ENCODE measurements at places on chromosomes 6 and 20.

DNA sequence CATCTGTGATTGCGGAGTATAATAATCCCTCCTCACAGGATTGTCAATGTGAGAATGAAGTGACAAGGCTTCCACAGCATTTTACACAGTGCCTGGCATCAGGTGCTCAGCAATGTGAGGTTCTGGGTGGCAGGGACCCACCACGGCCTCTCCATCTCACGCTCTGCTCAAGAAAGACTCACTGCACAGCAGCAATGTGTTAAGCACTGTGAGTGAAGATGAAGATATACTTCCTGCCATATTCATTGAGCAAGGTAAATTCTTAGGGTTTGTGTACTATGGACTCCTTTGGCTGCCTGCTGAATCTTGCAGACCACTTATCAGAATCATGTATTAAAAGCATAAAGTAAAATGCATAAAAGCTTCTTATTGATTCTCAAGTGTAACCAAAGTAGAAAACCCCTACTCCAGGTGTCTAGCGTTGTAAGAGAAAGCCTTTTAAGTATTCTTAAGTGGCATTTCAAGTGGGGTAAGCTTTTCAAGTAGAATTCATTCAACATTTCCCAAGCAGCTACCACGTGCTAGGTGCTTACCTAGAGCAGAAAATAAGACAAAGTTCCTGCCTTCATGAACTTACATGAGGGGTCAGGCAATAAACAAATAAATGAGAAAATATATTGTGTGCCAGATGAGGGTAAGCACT is 17.0 kb upstream of the MEP1A start:
- DNase-seq, result no peak

GRCh38 chr6:90131614-90132423 is 164.8 kb downstream of the BACH2 start:
- no peak for DNase-seq

GRCh38 chr20:5910186-5910585 is 40.1 kb downstream of the TRMT6 start:
- DNase-seq, result no peak

DNA sequence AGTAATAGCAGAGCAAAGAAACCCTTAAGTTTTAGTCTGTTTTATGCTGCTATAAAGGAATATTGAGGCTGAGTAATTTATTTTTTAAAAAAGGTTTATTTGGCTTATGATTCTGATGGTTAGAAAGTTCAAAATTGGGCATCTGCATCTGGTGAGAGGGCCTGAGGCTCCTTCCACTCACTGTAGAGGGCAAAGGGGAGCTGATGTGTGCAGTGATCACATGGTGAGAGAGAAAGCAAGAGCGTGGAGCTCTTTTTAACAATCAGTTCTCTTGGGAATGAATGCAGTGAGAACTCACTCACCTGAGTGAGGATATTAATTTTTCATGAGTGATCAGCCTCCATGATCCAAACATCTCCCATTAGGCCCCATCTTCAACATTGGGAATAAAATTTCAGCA is 36.4 kb upstream of the SAMD3 start:
- DNase-seq, result no peak

DNA sequence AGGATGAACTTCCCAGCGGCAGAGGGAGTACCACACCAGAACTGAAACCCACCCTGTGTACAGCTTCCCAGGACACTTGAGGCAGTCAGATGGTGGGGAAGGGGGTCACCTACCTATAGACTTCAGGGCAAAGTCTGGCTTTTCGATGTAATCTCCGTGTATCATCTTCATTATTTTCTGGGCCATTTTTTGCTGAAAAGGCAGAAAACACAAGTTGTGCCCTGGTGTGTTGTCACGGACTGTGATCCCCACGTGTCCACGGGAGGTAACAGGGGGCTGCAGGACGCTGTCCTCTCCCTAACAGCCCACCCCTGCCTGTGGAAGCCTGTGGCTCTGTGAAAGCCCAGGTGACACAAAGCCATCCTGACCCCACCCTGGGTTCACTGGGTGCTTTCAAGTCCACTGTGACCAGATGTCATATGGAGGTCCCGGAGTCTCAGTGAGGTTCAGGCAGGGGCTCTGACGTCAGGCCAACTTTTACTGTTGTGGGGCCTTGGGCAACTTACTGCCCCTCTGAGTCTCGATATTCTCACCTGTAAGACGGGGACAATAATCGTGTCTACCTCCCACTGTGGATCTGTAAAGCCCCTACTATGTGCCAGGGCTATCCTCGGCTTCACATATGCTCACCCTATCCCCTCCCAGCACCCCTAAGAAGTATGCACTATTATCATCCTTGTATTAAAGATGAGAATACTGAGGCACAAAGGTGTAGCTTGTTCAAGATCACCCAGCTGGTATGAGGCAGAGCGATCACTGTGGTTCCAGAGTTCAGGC is 14.5 kb downstream of the SUN5 start:
- DNase-seq, result no peak

DNA sequence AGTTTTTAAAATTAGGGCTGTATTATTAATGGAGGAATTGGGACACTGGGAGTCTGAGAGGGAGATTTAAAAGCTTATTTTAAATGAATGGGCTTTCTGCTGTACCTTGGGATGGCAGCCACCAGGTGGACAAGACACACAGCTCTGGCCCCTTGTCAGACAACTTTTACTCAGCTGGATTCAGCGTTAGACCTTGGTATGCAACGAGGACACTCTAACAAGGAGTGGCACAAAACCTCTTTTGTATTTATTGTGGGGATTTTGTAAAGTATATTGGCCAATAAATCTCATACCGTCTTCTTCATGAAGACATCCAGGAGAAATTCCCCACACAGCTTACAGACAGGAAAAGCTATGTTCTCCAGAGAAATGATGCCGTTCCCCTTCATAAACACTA is 105.7 kb downstream of the LCA5 start:
- DNase-seq, result no peak

GRCh38 chr6:35078226-35078850 is 62.8 kb downstream of the TCP11 start:
- DNase-seq, result no peak

DNA sequence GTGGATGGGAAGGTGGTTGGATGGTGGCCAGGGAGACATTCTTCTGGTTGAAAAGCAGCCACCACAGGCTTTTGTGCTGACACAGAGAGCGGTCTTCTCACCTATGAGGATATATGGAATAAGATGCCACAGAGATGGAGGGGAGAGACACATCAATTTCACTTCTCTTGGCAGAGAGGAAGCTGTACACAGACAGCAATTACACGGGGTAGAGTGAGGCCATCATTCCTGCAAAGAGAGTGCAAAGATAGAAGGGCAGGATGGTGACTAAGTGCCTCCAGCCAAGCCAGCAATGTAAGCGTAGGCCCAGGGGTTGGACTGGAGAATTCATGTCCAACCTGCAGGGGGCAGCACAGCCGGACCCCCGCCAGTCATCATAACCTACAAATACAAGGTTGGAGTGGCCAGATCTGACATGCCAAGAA is 56.4 kb downstream of the NRN1 start:
- peak; percentile 65 for DNase-seq

GRCh38 chr20:37345339-37346235 is at the start of gene SRC:
Gene SRC, plus strand, starts transcription at chr20:37346140. Its CDS starts 38,014 bp downstream, at chr20:37384154.
- peak; percentile 67 for DNase-seq

DNA sequence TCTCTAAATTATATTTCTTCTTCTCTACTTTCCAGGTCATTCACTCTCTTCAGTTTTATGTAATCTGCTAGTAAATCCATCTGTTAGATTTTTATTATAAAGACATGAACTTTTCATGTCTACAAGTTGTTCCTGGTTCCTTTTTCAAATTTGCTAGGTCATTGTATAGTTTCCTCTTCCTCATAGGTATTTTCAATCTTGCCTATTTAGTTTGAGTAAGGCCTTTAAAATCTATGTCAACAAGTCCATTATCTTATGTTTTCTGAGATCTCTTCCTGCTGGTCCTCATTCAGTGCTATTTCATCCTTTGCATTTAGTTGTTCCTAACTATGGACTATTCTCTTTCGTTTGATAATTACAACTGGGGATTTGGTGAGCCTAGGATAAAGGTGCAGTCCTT is 11.0 kb downstream of the RRBP1 start:
- no peak for DNase-seq

GRCh38 chr6:84082689-84083265 is 49.2 kb downstream of the MRAP2 start:
- DNase-seq, result no peak

Measured in HT1080 (cell line).